ENCODE measurements at places on chromosomes 16 and 17. TPM values are rescaled to one million over a fixed set of nuclear protein-coding genes. Genes with fewer than 3 reads are reported as not detected.

The SMTNL2 gene
- 1.5 TPM for total RNA-seq

The HBA2 gene
- not detected for total RNA-seq

The SPNS2 gene
- total RNA-seq: under 0.01 TPM

The CMTM4 gene
- 10.2 TPM for total RNA-seq

The CDK3 gene
- 1.3 TPM for total RNA-seq

The SPATA22 gene
- total RNA-seq: 0.17 TPM

The GINS3 gene
- 1.8 TPM for total RNA-seq

The STH gene
- not detected for total RNA-seq

GRCh38 chr16:56915336-56916119, 16.4 kb upstream of the HERPUD1 start:
- DNase-seq: no peak

GRCh38 chr17:21042458-21043295, at the start of gene USP22:
Gene USP22, minus strand, starts transcription at chr17:21043011. Its CDS starts 176 bp downstream, at chr17:21042835.
- no peak for DNase-seq

DNA sequence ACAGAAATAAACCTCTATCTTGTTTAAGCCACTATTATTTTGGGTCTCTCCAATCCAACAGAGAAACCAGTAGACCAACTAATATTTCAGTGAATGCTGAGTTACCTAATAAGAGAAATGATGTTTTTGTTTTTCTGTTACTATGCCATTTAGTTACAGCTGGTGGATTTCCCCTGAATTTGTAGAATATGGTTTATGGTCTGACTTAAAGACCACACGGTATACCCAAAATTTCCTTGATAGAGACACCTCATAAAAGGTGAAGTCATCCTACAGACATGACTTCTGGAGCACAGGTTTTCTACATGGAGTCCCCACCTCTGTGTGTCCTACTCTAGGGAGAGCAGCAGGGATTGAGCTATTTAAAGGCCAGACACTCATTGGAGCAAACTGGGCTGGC, 13.3 kb downstream of the PIK3R5 start:
- DNase-seq: no peak

DNA sequence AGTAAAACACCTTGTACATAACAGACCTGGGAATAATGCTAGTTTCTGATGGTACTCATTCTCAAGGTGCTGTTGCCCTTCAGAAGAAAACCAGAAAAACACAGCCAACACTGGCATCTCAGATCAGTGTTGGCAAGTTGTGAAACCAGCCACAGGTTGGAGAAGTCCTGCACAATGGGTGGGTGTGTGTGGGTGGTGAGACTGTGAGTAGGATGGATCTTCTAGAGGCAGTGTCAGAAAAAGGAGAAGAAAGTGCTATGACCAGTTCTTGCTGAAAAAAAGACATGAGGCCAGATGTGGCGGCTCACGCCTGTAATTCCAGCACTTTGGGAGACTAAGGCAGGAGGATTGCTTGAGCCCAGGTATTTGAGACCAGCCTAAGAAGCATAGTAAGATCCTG, 35.2 kb upstream of the SMIM36 start:
- DNase-seq: no peak

DNA sequence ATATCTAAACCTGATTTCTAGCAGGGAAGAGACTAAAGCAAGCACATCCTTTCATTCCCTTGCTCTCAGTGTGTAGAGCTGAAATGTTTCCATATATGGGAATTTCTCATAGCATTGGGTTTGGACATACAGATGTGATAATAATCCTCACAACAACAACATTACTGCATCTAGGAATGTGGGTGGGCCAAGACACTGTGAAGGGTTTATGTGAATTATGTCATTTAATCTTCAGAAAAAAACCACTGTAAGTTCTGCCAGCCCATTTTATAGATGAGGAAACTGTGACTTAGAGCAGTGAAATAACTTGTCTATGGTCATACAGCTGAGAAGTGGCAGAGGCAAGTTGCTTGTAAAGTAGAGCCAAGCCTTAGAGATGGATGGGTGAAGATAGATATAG, 5.2 kb downstream of the OMG start:
- DNase-seq: no peak

GRCh38 chr17:72719206-72719577, 373.3 kb downstream of the SLC39A11 start:
- DNase-seq: no peak

GRCh38 chr16:3045758-3046640, at the start of gene MMP25:
Gene MMP25, plus strand, starts transcription at chr16:3046561. Its CDS starts 357 bp downstream, at chr16:3046918.
- DNase-seq: no peak

DNA sequence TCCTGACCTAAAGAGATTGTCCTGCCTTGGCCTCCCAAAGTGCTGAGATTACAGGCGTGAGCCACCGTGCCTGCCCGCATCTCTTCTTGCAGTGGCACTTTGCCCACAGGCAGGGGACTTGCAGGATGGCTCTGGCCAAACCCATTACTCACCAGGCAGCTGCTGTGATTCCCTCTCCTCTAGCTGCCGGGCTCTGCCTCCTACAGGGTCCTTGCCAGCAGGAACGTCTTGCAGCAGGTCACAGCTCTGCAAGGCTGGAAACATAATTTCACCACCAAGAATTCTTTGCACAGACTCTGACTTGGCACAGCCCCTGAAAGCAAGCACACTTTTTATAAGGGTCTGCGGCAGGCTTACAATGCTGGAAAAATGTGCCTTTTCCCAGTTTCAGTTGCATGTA, 20.3 kb downstream of the COX4I1 start:
- peak; percentile 16 for DNase-seq

GRCh38 chr17:55571095-55571494, 59.8 kb upstream of the SMIM36 start:
- DNase-seq: peak; percentile 60

GRCh38 chr17:77126519-77126918, 14.2 kb upstream of the SEC14L1 start:
- no peak for DNase-seq

GRCh38 chr16:88656291-88656980, 5.6 kb upstream of the CYBA start:
- DNase-seq: no peak
